ENCODE measurements at places on chromosomes 3 and 15.

- DNase-seq = no peak
These were observed 129.1 kb upstream of the ANKRD28 start for GRCh38 chr3:15926871-15927270.

DNA sequence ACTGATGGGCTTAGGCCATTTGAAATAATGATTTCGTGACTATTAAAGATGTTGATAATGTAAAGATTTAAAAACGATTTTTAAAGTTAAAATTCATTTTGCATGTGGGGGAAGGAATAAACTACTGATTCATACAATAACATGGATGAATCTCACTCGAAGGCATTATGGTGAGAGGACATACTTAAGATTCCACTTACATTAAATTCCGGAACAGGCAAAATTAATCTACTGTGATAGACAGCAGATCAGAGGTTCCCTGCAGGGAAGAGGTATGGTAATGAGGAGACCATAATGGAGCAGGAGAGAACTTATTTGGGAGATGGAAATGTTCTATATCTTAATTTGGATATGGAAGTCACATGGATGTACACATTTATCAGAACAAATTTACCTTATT, 28.4 kb upstream of the RAB6B start:
- DNase-seq = no peak

DNA sequence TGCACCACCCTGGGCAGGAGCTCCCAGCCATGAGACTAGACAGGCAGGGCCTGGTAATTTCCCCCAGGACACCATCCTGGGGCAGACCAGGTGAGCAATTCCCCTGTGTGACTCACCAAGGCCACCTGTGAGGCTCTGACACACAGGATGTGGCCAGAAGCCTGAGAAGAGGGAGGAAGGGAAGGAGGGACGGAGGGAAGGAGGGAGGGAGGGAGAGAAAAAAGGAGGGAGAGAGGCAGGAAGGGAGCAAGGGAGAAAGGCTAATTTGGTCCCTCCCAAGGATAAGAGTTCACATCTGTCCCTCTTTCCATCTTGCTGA, 25.9 kb downstream of the WNT7A start:
- DNase-seq = no peak

DNA sequence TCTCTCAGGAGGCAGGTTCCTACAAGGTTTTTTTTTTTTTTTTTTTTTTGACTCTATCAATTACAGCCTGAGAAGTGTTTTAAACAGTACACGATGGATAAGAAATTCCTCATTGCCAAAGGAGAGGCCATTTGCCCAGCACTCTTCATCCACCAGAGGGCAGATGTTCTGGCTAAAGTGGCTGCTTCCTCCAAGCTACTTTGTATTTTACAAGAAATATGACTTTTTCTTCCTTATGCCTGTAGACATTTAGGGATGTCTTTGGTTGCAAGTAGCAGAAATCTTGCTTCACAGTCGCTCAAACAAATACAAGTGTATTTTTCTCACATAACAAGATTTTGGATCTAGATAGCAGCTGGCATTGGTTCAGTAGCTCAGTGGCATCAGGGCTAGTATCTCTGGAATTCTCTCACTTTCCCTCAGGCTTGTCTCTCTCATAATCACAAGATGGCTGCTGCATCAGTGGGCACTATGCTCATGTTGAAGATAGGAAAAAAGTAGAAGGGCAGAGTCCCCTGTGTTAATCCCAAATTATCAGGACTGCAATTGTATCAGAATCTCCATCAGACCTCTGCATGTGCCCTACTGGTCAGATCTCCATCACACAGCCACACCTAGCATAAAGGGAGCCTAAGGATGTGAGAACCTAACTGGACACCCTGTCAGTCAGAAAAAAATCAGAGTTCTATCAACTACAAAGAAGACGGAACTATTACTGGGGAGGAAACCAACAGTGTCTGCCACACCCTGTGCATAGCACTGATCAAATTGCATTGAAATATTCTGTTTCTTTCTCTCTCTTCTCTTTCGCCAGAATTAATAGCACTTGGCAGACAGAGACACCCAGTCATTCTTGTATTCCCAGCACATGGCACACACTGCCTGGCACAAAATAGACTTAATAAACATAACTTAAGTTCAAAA, 138.9 kb upstream of the COL8A1 start:
- no peak for DNase-seq

GRCh38 chr3:125684199-125684598, 88.9 kb upstream of the OSBPL11 start:
- DNase-seq = no peak

DNA sequence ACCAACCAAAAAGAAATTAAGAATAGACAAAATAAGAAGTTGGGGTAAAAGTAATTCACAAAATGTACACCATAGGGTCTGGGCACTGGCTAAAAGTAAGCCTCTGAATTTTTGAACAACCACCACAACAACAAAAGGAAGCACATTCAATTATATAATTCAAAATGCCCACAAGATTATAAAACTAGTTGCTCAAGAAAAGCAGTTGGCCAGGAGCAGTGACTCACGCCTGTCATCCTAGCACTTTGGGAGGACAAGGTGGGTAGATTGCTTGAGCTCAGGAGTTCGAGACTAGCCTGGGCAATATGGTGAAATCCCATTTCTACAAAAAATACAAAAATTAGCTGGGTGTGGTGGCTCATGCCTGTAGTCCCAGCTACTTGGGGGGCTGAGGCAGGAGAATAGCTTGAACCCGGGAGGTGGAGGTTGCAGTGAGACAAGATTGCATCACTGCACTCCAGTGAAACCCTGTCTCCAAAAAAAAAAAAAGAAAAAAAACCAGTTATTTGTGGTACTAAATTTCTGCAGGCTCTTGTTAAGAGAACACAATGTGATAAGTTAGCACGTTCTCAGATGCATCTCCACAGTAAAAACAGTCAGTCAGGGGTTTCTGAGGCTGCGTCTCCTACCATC, 6.6 kb upstream of the ATP11B start:
- DNase-seq = no peak

- no peak for DNase-seq
These were observed 572.5 kb downstream of the SQOR start for GRCh38 chr15:46207341-46207740.

- DNase-seq = no peak
These were observed at the start of gene PYGO1 for GRCh38 chr15:55588070-55588814. PYGO1 (minus strand) TSS chr15:55588345; CDS start chr15:55587883, 462 bp downstream.

- DNase-seq = no peak
These were observed 63.7 kb downstream of the DNAJB8 start for GRCh38 chr3:128402998-128403397.

- no peak for DNase-seq
These were observed 25.3 kb downstream of the SLC4A7 start for GRCh38 chr3:27458929-27459328.

- DNase-seq = no peak
These were observed 70.9 kb downstream of the CGGBP1 start for GRCh38 chr3:87987952-87988351.

DNA sequence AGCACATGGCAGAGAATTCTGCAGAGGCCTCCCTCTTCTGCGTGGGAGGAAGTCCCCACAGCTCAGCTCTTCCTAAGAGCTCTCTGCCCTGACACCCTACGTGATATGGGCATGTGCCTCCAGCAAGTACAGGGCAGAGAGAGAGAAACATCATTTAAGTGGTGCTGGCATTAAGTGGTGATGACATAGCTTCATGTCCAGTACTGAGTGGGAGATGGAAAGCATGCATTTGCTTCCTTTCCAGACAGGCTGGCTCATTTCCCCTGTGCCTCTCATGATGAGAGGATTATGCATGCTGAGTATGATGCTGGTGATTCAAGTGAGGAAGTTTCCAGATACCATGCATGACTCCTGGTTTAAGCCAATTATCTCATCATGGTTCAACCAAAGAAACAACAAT, 26.9 kb downstream of the BFSP2 start:
- DNase-seq = no peak

- DNase-seq = no peak
These were observed 43.2 kb downstream of the ARHGEF3 start for GRCh38 chr3:56758539-56758981.

DNA sequence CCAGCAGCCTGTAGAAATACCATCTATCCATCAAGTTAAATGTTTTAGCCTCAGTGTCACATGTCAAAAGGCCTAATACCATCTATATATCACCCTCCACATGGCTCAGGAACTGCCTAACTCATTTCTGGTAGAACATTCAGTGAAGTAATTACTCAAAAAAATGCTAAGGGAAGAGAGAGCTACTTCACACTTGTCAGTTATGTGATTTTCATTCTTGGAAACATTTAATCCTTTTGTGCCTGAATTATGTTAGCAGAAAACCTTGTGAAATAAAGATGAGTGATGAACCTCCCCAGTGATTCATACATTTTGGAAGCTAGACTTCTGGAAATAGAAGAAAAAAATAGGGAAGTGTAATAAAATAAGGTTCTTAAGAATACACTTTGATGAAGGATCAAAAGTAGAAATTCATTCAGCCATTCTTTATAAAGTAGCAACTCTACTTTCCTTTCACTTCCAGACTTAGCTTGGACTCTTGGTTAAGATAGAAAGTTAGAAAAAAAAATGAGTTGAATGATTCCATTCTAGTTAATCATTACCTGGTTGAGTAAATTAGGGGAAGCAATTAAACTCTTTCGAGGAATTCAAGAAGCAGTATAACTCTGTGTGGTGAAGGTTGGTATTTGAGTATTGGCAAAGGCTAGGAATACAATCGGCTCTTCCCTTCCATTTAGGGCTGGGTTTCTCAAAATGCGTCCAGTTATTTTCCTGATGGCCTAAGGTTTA, 3.6 kb downstream of the OTOL1 start:
- no peak for DNase-seq

- no peak for DNase-seq
These were observed 210.0 kb downstream of the NFKBIZ start for GRCh38 chr3:102059145-102059943.

GRCh38 chr15:83992324-83993031, 243.1 kb upstream of the GOLGA6L4 start:
- no peak for DNase-seq

DNA sequence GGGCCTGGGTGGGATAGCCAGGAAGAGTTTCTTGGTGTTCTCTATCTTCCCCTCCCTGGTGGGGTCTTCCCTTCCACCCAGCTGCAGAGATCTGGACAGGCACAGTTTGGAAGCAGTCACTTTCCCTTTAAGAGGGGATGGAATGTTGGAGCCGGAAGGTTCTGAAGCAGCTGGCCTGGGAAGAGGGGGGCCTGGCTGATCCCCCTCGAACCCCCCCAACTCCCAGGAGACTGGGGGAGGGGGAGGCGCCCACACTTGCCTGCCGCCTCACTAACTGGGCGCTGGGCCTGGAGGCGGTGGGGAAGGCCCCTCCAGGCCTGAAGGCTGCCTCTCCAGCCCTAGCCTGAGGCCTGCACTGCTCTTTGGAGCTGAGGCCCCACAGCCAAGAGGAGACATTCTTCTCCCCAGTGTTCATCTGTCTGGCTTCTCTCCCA, 1.4 kb downstream of the DVL3 start:
- DNase-seq = no peak

DNA sequence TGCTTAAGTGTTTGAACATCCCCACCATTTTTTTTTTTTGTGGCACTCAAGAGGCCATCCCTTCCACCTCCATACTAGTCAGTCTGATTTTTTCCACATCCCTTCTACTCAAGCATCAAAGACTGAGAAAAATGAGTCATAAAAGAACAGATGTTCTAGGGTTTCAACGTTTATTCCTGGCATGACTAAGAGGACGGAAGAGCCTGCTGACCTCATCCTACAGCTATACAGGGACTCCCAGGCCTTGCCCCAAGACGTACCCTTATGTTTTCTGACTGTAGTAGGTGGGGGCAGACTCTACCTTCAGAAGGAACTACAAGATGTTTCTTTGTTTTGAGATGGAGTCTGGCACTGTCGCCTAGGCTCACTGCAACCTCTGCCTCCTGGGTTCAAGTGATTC, 3.3 kb upstream of the ITPKA start:
- no peak for DNase-seq

GRCh38 chr3:9810846-9811245, 784 bp downstream of the TTLL3 start:
- no peak for DNase-seq

- no peak for DNase-seq
These were observed 249.1 kb downstream of the TBL1XR1 start for GRCh38 chr3:176948151-176948550.

GRCh38 chr3:133845127-133845526, 39.5 kb downstream of the SRPRB start:
- no peak for DNase-seq

- no peak for DNase-seq
These were observed 14.8 kb upstream of the LCTL start for GRCh38 chr15:66580643-66581042.

GRCh38 chr3:52388348-52388821, 56.5 kb downstream of the SEMA3G start:
- no peak for DNase-seq

DNA sequence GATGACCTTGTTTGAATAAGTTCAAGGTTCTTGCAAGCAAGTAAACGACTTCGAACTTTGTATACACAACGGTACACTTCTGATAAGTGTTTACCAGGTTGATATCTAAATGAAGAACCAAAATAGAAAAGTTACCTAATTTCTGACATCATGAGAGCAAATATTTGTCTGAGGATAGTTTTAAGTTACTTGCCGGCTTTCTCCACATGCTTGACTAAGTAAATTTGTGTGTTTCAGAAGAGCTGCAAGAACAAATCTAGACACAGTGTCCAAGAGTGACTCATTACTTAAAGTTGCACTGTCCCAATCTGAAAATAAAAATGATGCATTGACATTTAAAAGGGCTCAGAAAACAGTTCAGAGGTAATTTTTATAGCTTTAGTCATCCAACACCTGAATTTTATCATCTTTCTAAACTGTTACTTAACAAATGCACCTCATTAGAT, 115.1 kb downstream of the HERC1 start:
- no peak for DNase-seq

GRCh38 chr15:31387479-31388118, 61.0 kb downstream of the KLF13 start:
- DNase-seq = no peak

- DNase-seq = no peak
These were observed 1165.2 kb downstream of the TBL1XR1 start for GRCh38 chr3:176032043-176032442.

DNA sequence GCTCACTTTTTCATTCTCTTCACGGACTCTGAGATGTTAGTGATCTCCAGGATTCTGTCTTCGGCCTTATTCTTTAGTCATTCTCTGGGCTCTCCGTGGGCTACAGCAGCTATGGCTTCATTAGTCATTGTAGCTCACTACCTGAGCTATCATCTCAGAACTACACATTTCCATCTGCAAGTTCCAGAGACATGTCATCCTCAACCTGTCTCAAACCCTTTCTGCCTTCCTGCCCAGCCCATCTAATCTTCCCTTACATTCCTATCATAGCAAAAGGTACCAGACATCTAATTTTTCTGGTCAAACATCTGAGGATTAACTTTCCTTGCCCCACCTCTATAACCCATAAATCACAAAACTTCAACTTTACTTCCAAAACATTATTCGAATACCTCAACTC, 13.2 kb downstream of the TSPAN3 start:
- DNase-seq = no peak

DNA sequence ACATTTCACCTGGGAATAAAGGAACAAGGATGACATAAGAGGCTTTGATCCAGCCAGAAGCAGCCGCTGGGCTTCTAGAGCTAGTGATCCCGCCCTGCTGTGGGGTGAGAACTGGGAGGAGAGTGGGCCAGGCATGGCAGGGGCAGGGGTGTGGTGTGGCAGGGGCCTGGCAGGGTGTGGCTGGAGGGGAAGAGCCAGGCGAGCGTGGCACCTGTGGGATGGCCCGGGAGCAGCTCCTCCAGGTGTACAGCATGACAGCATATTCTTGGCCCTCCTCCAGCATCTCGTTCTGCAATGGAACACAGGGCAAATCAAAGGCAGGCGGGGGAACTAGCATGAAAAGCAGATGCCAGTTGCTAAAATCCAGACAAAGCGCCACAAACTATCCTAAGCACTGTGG, 35.5 kb downstream of the CYFIP1 start:
- no peak for DNase-seq

Data from esophagus squamous epithelium (tissue), 5 donors.